ENCODE measurements at places on chromosomes 2 and 18.

DNA sequence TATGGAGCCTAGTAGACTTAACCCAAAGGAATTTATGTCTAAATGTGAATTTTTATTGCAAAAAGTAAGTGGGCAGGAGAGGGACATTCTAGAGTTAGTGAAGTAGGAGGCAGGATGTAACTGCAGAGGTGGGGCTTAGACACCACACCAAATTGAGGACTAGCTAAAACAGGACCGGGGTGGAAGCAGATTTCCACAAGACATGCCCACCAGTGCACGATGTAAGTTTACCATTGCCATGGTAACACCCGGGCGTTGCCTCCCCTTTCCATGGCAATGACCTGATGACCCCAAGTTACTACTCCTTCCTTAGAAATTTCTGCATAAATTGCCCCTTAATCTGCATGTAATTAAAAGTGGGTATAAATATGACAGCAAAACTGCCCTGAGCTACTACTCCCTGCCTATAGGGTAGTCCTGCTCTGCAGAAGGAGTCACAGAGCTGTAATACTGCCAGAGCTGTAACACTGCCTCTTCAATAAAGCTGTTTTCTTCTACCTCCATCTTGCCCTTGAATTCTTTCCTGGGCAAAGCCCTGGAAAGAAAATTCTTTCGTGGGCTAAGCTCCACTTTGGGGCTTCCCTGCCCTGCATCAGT, 509.7 kb downstream of the ERBB4 start:
- no peak for DNase-seq

DNA sequence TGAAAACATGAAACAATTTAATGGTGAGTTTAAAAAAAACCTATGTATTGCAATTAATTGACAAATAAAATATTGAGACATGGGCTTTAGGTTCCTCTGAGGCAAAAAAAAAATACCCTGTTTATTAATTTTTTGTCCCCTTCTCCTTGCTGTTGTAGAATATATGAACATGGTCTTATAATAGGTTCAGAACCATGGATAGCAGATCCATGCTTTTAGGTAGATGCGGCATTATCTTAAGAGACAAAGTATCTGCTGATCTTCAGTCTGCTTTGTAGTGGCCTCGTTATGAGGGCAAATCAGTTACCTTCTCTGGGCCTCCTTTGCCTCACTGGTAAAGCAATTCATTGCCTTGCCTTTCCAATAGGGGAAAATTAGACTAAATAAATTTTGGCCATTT, 850.7 kb downstream of the NRXN1 start:
- no peak for DNase-seq

- DNase-seq, result no peak
Observed at GRCh38 chr2:9838391-9838790, 4.9 kb upstream of the TAF1B start.

DNA sequence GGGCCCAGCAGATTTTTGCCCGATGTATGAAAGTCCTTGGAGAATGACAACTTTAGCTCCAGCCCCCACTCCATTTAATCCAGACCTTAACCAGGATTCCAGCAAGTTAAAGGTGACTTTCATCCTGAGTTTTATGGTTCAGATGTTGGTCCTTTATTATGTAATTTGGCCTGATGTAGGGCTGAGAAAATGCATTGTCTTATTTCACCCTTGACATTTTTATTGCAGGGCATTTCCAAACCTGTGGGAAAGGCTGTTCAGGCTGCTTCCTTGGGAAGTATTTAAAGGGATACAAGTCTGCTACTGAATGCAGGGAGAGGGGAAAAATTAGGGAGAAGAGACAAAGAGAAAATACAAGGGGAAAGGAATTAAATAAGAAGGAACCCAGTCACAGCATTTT, 48.8 kb downstream of the ASB1 start:
- DNase-seq, result no peak

GRCh38 chr2:197813093-197813787, 8.8 kb downstream of the PLCL1 start:
- no peak for DNase-seq

All from NCI-H524 treated with DMSO at 0.1 percent for 48 hours (cell line).